Kidney capillary endothelial cell (primary cell): ENCODE measurements at places on chromosomes 5 and 9.

GRCh38 chr5:139601429-139601828, 40.3 kb downstream of the UBE2D2 start:
- DNase-seq = no peak

- DNase-seq = no peak
Measured at GRCh38 chr9:118596374-118597015, 772.7 kb downstream of the BRINP1 start.

GRCh38 chr9:23686257-23686656, 139.8 kb downstream of the ELAVL2 start:
- DNase-seq = no peak

DNA sequence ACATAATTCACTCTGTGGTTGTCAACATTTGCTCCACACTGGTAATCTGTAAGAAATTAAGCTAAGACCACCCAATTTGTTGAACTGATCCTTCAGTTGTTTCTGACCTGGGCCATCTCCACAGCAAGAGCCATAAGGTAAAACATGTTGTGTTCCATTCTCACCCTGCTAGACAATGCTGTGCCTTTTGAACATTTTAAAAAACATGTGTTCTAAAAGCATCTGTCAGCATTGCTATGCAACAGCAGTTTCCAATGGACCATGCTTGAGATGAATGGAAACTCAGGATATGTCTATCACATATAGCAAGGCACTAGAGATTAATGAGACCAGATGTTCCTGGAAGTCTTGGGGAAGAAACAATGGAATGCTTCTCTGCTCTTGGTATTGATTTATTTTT, 455.1 kb upstream of the RGMB start:
- DNase-seq = no peak

GRCh38 chr5:142548739-142549275, 137.1 kb downstream of the FGF1 start:
- DNase-seq = peak; percentile 96

DNA sequence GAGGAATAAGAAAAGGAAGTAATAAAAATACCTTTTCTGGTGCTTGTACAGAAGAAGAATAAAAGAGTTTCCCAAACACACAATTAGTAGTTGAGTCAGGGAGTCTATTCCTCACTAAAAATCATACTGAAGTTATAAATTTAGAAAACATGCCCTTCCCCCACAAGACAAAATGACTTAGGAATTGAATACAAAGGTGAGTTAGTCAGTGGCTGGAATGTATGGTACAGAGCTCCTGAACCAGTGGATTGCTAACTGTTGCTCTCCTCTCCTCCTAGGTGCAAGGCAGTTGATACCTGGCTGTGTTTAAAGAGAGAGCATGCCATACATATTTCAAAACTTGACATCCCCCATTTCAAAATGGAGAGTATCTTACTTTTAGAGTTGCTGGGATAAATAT, 1.9 kb downstream of the GDA start:
- DNase-seq = no peak

- DNase-seq = no peak
Measured at GRCh38 chr9:3758816-3759576, 233.2 kb upstream of the RFX3 start.

DNA sequence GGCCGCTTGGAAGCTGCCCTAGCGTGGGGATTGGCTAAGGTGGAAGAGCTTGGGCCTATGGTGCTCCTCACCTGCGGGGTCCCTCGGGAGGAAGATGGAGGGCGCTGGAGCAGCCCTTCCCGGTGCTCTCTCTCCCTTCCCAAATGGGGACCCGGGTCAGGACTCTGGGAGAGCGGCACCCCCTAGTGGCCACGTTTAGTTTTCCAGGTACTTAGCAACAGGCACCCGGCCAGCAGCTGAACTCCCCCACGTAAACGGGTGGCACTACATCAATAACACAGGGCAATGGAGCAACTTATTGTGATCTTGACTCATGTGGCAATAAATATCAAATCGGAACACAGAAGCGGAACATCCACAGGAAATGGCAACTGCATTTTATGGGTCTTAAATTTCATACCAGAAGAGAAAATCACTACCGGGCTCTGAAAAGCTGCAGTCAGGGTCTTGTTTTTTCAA, 316.6 kb downstream of the AGTPBP1 start:
- DNase-seq = peak; percentile 69

DNA sequence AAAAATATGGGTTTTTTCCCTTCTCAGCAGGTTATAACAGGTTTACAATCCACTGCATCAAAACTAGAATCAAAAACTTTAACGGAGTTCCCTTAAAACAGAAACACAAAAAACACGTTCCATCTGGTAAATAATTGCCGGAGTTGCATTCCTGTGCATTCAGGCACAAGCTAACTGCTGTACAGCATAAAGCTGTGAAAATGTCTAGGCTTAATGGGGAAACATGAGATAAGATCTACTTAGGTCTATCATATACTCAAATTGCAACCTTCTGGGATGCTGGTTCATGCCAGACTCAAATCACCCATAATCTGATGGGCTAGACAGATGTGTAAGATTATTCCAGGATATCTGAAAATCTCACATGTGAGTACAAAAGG, 265.3 kb downstream of the DOCK8 start:
- DNase-seq = no peak

DNA sequence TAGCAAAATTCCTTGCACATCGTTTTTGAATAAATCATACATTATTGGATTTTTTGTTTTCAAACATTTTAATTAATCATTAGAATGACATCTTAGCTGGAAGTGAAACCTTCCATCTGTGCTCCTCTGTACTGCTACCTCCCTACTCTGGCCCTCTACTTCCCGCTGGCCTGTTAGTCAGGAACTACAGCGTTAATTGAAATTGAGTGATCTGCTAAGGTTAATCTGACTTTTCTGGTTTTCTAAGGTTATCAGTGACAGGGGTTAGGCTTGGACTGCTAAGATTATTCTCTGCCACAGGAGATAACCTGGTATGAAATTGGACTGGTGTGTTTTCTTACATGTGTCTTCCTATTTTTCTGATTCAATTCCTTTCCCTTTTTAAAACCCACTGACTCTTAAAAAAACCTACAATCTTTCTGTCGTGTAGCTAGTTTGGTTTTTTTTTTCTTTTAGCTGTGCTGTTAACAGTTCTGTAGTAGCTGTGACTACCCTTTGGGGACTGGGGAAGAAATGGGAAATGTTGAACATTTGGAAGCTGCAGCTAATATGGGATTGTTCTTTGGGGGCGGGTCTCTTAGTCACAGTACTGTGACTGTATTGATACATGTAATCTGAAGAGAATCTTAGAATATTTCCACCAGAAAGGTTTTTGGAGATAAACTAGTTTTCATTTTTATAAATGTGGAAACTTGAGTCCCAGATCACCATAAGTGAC, 4.6 kb downstream of the KIF2A start:
- DNase-seq = no peak

- DNase-seq = no peak
Measured at GRCh38 chr9:78828521-78828920, 531.6 kb downstream of the PSAT1 start.

DNA sequence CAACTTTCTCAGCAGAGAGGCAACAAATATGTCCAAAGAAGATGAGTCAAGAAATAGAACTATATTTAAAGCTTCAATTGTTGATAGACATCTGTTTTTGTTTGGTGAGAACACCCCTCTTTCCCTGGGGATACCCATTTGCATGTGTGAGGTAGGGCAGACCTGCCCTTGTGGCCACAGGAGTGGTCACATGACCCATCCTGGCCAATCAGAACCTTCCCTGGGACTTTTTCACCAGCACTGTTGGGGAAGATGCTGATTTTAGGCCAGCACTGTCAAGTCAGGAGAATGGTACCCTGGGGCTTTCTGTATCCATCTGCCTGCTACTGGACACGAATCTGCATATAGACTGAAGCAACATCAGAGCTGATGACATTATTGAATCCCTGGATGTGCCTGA, 211.2 kb downstream of the CDK5RAP2 start:
- no peak for DNase-seq

DNA sequence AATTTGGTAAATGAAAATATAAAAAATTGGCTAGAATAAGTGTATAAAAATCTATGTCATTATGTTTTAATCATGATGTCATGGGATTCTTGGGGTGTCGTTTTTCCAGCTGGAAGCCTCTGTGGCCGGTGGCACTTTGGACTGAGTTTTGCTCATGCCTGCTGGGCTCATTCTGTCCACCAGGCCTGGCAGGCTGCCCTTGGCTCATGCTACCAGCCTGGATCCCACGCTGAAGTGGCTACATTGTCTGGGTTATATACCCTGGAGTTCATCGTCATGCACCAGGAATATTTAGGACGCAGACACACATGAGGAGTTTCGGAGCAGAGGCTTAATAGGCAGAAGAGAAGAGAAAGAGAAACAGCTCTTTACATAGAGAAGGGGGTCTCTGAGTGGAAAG, 1913.7 kb upstream of the WWC1 start:
- DNase-seq = no peak

DNA sequence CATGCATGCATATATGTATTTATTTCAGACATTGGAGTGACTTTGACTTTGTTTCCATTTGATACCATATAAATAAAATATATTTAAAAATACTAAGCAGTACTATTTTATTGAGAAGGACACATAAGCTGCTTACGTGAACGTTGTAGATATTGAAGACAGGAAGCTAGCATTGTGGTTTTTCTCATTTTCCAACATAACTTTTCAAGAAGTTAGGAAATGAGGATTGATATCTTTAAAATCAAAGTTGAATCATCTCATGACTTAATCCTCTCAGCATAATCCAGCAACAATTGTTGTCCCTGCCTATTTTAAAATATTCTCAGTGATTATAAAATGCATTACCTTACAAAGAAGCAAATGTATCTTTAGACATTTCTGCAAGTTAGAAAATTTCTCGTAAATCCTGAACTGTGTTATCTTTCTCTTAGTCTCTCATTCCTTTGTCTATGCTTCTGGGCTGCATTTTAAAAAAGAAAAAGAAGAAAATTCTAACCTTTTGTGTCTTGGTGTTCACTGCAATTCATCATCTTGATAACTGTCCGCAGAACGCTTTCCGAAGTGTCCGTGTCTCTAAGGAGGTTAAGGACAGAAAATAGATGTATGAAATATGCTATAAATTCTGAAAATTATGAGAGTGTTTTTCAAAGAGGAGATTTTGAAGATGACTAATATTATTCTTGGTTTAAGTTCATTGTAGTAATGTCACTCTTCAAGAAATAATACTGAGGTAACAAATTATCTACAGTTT, 1089.9 kb upstream of the CDH6 start:
- no peak for DNase-seq

- no peak for DNase-seq
Measured at GRCh38 chr5:150516011-150516410, 8.1 kb downstream of the NDST1 start.

- DNase-seq = no peak
Measured at GRCh38 chr9:72786948-72787347, 165.9 kb downstream of the ALDH1A1 start.

- DNase-seq = no peak
Measured at GRCh38 chr5:176787676-176788075, 22.7 kb upstream of the UNC5A start.

GRCh38 chr9:83598487-83598886, 24.5 kb upstream of the IDNK start:
- DNase-seq = no peak

- peak; percentile 18 for DNase-seq
Measured at GRCh38 chr9:107283623-107284616, 841 bp downstream of the RAD23B start.

DNA sequence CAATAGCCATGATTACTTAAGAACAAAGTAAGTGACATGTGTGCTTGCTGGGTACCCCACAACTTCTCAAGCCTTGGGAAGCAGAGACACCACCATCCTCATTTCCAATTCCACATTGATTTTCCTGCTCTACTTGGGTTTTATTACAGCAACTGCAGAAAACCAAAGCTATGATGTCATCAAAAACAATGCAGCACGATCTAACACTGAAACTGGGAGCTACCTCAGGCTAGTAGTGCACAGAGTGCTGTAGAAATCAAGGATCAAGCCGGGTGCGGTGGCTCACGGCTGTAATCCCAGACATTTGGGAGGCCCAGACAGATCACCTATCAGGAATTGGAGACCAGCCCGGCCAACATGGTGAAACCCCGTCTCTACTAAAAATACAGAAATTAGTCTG, 174.4 kb upstream of the MSX2 start:
- no peak for DNase-seq

- peak; percentile 64 for DNase-seq
Measured at GRCh38 chr5:93274291-93274690, 306.7 kb downstream of the NR2F1-AS1 start.

- DNase-seq = no peak
Measured at GRCh38 chr5:107607196-107607595, 63.5 kb downstream of the EFNA5 start.

DNA sequence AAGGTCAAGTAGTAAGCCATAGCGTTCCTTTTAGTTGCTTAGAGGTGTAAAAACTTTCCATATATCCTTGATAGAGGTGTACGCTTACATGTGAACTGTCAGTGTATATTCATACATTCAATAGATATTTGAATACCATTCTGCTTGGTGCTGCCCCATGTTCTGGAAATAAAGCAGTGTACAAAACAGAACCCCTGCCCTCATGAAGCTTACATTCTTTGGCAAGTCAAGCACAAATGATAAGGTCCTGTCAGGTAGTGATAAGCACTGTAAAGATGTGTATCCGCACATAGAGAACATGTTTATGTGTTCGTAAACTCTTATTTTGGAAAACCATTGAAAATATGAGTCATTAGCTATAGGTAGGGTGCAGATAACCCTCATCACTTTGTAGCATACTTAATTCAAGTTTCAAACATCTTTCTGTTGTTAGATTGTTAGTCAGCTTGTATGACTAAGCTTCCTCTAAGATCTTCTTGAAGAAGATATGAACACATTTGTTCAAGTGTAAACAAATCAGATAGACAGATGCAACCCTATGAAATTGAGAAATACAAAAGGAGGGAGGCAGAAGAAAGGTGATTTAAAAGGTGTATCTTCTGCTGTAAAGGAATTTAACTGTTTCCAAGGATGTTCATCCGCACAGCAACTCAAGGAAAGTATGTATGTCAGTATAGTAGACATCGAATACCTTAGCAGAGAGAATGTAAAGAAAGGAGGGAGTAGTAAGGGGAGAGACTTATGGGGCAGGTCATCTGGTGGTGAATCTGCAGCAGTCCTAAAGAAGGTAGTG, 1.6 kb downstream of the GTF3C4 start:
- DNase-seq = peak; percentile 38

DNA sequence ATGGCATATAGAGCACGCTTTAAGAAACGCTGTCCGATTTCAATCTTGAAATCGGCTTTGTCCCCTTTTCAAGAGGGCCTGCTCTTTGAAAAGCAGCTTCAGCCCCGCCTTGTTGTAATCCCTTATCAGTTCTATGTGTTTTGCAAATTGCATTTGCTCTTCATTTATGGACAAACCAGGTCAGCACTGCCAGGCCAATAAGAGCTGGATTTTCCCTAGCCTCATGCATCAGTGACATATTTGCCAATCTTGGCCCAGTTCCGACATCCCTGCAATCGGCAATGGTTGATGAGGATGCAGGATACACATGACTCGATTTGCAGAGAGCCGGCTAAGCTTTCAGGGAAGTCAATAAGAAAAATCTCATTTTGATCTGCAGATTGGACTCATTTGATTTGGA, 529.1 kb upstream of the CLINT1 start:
- DNase-seq = no peak

- DNase-seq = no peak
Measured at GRCh38 chr5:141717043-141717442, 35.0 kb upstream of the ARAP3 start.

GRCh38 chr9:131420980-131421624, 27.2 kb downstream of the PRRC2B start:
- no peak for DNase-seq
